NCI-H2029 (cell line): ENCODE measurements at places on chromosomes 12 and 14.
A peak's percentile ranks its signal among the peaks of the same experiment; 100 is the strongest.

DNA sequence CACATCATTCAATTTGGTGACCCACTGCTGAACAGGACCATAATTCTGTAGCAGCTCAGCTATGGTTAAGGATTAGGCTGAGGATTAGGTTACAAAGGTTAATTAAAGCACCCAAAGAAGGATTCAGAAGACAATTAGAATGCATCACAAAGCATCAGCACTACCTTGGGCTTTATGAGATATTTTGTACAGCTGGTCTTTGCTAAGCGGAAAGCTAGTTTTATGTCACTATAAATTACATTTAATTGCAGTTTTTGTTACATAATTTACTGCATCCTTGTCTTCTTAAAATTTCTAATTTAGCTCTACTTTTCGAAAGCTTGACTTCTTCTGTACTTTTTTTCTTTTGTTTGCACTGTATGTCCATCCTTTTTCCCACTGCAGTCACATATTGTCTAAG is 711.5 kb downstream of the RPS29 start:
- no peak for DNase-seq

DNA sequence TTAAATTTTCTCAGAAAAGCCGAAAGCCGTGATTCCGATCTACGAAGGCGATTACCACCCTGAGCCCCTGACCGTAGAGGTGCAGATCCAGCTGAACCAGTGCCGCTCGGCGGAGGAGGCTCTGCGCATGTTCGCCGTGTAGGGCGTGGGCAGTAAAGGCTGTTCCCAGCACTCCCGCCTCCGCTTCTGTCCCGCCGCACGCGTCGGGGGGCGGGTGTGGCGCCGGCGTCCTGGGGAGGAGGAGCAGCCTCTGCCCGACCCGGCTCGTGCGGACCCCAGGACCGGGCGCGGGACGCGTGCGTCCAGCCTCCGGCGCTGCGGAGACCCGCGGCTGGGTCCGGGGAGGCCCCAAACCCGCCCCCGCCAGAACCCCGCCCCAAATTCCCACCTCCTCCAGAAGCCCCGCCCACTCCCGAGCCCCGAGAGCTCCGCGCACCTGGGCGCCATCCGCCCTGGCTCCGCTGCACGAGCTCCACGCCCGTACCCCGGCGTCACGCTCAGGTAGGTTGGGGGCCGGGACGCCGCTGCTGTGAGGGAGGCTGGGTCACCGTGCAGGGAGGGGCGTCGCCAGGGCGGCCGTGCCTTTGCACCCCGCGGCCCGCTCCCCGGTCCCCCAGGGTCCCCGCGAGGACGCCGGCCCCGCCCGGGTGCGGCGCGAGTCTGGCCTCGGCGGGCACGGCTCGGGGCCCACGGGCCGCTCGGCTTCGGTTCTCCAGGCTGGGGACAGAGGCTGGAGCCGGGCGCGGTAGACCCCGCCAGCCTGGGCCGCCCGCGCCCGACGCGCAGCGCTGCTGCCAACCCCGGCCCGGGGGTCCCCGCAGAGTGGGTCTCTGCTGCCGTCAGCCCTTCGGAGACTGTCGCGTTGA is at the start of gene B3GNT4:
B3GNT4 (plus strand) TSS at position 409 of the 866 bp plus-strand sequence. CDS start 910 bp downstream, outside the sequence.
- peak; percentile 52 for DNase-seq

- no peak for DNase-seq
Measured at GRCh38 chr12:116196226-116196625, 81.3 kb downstream of the MED13L start.

DNA sequence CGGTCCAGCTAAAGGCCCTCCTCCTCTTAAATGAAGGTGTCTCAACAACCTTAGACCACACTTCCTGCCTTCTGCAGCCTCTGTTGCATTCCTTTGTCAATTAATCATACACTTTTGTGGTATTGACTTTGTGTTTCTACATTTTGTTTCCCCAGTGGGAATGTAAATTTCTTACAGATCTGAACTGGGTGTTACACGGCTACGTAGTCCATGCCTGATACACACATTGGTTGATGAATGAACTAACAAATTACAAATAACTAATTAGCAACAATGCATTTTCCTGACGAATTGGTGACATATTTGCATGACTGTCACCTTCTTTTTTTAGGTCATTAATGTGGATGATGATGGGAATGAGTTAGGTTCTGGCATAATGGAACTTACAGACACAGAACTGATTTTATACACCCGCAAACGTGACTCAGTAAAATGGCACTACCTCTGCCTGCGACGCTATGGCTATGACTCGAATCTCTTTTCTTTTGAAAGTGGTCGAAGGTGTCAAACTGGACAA is 15.2 kb upstream of the CCT2 start:
- DNase-seq, result no peak
